Hepatic stellate cell (primary cell): ENCODE measurements at places on chromosomes 13 and 19.

GRCh38 chr13:37457612-37458011 is 141.0 kb downstream of the POSTN start:
- no peak for DNase-seq

- DNase-seq: no peak
Observed at GRCh38 chr13:79660361-79660760, 179.4 kb downstream of the NDFIP2 start.

DNA sequence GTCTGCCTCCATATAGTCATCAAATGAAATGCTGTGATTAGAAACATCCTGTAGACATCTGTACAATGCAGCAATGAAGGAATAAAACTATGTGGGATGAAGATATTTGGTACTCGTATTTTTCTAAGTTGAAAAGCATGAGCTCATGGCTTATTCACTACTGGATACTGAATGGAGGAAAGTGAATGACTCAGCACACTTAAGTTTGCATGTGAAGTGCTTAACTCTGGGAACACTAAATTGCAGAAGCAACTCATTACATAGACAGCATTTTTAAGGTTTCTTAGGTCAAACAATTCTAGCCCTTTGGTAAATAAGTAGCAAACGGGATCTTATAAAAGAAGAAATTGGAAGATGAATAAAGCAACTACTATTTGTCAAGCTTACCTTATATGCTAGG is 429.0 kb upstream of the MIR17HG start:
- DNase-seq: no peak

- DNase-seq: no peak
Observed at GRCh38 chr13:41802684-41803444, 158.0 kb downstream of the VWA8 start.

GRCh38 chr19:57075801-57076492 is 43.8 kb upstream of the USP29 start:
- no peak for DNase-seq

DNA sequence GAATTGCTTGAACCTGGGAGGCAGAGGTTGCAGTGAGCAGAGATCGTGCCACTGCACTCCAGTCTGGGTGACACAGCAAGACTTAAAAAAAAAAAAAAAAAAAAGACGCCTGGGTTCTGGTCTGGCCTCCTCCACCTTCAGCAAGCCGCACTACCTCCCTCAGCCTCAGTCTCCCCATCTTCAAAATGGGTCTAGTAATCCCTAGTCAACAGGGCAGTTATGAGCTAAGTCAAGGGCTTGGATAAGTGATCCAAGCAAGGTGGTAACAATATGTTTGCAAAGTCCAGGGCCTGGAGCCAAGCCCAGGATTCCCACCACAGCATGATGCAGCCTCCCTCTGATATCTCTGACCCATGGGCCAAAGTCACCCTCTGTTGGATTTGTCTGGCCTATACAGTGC is 4.4 kb downstream of the KDELR1 start:
- no peak for DNase-seq

GRCh38 chr13:58858870-58859371 is 1227.4 kb downstream of the PCDH17 start:
- DNase-seq: no peak

- no peak for DNase-seq
Observed at GRCh38 chr13:64371045-64371444, 2859.1 kb downstream of the PCDH9 start.

- DNase-seq: no peak
Observed at GRCh38 chr13:44352671-44353070, 21.0 kb upstream of the SERP2 start.

DNA sequence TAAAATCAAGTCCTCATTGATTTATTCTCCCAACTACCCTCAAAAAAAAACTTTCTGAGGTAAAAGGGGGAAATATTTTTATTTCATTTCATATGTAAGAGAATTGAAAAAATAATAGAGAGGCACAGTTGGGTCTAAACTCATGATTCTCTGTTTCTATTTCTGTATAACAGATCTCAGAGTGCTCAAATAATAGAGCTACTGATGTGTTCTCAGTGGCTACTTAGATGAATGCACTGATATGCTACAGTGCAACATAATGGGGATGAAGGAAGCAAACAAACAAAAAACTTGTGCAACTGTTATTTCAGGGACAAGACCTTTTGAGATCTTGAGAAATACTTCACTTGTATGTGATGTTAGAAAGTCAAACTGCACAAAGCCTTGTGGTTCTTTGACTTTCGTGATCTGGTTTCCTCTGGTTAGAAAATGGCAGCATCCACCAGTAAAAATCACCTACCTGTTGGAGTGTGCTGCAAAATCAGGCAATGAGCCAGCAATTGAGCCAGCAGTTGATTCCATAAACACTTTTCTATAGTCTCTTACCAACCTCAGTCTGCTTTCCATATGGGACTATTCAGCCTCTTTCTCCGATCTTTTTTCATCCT is 9.7 kb upstream of the DACH1 start:
- DNase-seq: no peak

DNA sequence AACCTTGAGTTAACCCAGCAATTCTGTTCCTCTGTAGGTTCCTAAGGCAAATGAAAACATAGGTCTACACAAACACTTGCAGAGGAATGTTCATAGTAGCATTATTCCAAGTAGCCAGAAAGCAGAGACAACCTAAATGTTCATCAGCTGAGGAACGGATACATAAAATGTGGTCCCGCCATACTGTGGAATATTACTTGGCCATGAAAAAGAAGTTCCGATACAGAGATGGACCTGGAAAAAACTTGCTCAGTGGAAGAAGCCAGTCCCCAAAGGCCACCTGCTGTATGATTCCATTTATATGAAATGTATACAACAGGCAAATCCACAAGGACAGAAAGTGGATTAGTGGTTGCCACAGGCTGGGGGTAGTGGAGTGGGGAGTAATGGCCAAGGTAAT is 53.0 kb downstream of the ARHGEF18 start:
- no peak for DNase-seq

GRCh38 chr19:39941615-39942365 is 7.4 kb upstream of the FCGBP start:
- no peak for DNase-seq

GRCh38 chr13:45105895-45106294 is 14.4 kb upstream of the GTF2F2 start:
- DNase-seq: no peak

DNA sequence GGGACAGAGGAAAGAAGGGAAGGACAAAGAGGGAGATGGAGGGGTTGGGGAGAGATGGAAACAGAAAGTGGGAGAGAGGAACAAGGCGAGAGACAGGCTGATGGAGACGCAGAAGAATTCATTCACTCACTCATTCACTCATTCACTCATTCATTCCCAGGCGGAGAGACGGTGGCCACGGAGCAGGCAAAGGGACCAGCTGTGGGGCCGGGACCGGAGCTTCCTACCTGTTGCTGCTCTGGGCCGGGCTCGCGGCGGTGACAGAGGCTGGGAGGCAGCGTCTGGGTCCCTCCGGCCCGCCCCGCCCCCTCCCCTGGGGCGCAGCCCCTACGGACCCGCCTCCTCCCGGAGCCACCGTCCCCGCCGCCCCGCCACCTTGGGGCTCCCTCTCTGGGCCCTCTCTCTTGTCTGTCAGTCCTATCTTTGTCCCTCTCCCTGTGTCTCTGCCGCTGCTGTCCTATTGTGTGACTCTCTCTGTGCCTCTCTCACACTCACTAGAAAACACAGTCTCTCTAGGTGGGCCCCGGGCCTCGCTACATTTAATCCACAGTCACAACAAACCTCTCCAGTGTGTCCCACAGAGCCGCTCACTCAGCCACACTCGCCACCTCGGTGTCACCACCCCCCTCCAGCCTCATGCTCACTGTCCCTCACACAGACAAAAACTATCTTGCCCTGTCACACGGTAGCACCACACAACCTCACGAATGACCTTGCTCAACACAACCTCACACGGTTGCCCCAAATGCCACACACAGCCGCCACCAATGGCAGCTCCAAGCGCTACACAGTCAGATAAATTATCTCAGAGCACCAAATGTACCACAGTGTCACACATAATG is at the start of gene GNG8:
GNG8 (minus strand) TSS at position 283 of the 842 bp plus-strand sequence. CDS start 1,520 bp downstream, outside the sequence.
- DNase-seq: no peak

DNA sequence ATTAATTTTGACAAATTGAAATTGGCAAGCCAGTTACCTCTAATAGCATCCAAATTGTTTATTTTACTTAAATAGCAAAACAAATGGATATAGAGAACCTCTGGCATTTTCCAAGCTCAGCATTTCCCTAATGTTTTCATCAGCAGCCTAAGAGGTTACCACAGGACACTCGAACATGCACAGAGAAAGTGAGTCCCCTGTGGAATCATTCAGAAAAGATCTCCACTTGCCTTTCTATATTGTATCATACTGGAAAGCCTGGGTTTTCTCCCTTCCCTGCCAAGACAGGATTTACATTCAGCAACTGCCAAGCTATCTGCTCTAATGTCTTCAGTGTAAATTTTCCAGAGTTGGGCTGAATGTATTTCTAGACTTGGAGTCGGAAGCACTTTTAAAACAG is 188.9 kb downstream of the KCTD12 start:
- no peak for DNase-seq

DNA sequence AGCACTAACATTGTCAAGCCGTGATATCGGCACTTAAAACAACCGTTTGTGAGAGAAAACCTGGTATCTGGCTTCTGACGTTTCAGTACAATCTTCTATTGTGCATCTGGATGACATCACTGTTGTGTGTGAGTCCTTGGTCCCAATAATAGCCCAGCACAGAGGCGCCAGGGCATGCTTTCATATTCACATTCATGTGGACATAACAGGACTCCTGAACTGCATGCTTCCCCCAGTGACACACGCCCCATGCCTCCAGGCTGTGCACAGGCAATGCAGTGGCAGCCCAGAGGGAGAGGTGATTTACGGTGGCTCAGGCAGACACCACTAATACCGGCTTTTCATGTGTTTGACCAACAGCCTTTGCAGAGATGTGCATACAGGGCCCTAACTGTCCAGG is 58.1 kb downstream of the MRPL57 start:
- no peak for DNase-seq

- peak; percentile 24 for DNase-seq
Observed at GRCh38 chr19:54653181-54653809, 9.5 kb upstream of the LILRB4 start.

GRCh38 chr13:44764302-44764692 is 188.2 kb upstream of the TSC22D1 start:
- no peak for DNase-seq

- no peak for DNase-seq
Observed at GRCh38 chr19:43634872-43635560, 4.6 kb downstream of the CADM4 start.

DNA sequence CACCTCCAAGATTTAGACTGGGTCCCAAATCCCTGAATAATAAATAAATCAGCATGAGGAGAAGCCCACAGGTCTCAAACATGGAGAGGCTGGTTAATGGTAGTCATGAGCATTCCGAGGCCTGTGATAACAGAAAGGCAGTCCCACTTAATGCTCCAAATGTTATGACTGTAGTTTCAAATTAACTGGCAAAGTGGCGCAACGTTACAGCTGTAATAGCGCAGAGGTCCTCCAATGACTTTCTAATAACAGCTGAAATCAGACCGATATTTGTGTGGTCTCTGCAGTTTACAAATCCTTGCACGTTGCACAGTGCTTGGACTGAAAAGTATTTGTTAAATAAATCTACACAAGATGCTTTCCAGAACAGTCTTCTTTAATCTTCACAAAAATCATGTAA is 141.8 kb downstream of the ABCC4 start:
- no peak for DNase-seq

- DNase-seq: no peak
Observed at GRCh38 chr13:98525456-98526181, 51.3 kb downstream of the STK24 start.

- DNase-seq: no peak
Observed at GRCh38 chr13:26861941-26862340, 101.4 kb upstream of the GPR12 start.

DNA sequence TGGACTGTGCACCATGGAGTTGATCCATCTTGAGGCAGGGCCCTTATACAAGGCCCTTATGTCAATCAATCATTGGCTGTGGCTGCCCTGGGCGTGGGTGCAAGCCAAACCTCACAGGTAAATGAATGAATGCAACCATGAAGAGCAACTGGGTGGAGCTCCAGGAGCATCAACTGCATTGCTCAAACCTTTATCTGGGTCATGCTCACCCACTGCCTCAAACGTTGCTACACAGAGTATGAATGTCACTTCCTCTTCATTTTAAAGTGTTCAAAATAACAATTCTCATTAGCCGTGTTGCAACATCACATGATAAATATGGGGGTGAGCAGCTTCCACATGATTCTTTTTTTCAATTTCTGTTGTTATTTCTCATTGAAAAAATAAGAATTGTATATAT is 6.4 kb upstream of the ZNF333 start:
- DNase-seq: no peak

DNA sequence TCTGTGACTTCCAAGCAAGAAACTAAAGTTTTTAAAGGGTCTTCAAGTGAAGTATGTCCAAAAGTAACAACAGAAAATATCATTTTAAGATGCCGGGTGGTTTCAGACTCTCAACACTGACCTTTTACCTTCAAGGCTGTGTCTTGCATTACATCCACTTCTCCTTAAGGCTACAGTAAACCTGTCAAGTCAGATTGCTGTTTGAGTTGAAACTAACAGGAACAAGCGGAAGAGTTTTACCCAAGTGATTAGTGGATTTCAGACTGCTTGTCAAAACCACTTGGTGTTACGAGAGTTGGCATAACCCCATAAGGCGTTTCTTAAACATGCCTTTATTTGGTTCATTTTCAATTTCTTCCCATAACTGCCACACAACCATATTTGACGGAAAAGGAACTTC is 283.1 kb downstream of the DCT start:
- no peak for DNase-seq

GRCh38 chr19:49651029-49651819 is 9.2 kb downstream of the SCAF1 start:
- no peak for DNase-seq

DNA sequence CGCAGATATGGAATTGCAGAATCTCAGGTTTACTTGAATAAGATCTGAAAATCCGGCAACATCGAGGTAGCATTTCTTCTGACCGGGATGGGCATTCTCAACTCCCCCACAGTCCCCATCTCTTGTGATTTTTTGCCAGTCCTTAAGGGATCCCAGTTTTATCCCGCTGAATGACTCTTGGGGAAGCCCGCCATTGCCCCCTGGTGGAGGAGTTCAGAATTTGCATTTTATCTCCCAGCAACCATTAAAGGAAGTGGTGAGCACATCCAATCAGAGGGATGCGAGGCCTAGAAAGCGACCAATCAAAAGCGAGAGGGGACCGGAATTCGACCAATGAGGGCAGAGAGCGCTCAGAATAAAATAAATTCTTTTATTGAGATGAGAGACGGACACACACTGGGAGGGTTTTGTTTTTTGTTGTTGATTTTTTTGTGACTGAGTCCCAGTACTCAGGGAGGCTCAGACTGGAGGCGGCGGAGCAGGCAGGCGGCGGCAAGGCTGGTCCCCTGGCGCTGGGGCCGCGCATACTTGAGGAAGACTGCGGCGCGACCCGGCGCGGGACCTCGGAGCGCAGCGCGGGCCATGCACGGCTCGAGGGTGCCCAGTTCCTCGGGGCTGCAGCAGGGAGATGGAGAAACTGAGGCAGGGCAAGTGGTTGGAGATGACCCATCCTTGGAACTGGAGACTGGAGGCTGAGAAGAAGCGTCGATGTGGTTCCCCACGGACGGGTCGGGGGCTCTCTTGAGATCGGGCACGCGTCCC is 3.9 kb upstream of the TTC9B start:
- peak; percentile 100 for DNase-seq
